ENCODE measurements at places on chromosomes 3 and 15.

- no peak for DNase-seq
Observed at GRCh38 chr3:117003501-117003900, 293.9 kb downstream of the TUSC7 start.

- no peak for DNase-seq
Observed at GRCh38 chr15:65766422-65767263, 25.4 kb downstream of the DENND4A start.

DNA sequence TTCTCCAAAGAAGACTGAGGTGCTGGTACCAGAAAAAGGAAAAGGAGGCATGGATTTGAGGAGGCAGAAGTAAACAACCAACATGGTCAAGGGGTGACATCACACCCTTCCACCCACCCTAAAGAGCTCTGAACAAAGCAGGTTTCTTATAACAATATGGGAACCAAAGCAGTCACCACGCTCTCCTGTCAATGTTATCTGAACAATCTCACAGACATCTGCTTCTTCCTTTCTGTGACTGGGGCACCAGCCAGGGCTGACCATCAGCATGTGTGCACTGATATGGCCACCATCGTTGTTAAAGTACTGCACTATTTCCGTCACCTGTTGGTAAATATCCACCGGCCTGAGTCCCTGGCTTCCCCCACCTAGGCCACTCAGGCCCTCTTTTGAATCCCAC, 252.9 kb downstream of the SHQ1 start:
- no peak for DNase-seq

GRCh38 chr3:76310667-76311066, 525.3 kb upstream of the ZNF717 start:
- no peak for DNase-seq

DNA sequence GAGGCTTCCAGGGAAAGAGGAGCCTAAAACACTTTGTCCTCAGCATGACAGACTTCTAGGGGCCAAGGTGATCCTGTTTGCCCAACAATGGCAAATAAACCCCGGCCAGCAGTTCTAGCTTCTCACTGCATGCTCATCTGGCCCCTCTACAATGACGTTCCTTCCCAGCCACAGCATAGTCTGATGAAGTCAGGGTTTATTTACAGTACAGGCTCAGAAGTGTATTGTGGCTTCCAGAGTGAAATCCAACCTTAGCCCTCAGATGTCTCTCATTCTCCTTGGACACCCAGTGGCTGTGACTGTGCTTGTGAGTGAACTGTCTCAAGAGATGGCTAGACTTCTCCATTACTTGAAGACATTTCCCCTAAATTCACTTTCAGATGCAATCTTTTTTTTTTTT, 40.8 kb downstream of the BFSP2 start:
- DNase-seq: no peak

GRCh38 chr15:71669688-71670087, 140.7 kb upstream of the NR2E3 start:
- no peak for DNase-seq

DNA sequence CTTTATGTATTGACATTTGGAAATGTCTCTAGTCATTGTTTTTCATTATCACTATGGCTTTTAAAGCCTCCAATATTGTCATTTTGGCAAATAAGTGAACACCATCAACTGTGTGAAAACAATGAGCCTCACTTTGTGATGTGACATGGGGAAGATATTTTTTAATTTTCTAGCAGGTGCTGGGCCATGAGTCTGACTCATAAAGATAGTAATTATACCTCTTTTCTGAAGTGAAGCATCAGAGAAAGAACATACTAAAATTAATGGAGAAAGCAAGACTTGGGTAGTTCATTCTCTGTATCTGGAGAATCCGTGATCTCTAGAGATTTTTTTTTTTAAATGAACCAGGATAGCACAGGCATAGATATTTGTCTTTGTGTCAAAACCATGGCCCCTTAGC, 100.8 kb downstream of the CCNL1 start:
- DNase-seq: no peak

DNA sequence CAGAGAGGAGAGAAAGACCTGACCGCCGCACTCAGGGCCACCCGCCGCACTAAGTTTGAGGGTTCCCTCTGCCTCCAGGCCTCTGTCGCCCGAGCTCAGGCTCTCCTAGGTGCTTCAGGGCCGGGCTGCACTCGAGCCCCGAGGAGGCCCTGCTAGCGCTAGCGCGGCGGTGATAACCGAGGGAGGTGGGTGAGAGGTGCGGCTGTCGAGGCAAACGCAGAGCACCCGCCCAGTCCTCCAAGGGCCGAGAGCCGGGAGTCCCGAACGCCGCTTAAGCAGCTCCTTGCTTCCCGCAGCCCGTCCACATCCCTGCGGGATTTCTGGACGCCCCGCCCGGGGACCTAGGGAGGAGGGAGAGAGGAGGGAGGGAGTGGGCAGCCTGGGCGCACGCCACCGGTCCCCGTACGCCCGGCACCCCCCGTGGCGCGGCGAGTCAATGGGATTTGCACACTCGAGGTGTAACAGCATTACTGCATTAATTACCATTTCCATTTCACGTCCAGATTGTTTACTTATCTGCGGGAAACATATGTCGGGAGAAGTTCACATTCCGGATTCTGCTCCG, 6.8 kb downstream of the SOX14 start:
- no peak for DNase-seq

GRCh38 chr3:172259111-172259541, 189.1 kb downstream of the GHSR start:
- no peak for DNase-seq

DNA sequence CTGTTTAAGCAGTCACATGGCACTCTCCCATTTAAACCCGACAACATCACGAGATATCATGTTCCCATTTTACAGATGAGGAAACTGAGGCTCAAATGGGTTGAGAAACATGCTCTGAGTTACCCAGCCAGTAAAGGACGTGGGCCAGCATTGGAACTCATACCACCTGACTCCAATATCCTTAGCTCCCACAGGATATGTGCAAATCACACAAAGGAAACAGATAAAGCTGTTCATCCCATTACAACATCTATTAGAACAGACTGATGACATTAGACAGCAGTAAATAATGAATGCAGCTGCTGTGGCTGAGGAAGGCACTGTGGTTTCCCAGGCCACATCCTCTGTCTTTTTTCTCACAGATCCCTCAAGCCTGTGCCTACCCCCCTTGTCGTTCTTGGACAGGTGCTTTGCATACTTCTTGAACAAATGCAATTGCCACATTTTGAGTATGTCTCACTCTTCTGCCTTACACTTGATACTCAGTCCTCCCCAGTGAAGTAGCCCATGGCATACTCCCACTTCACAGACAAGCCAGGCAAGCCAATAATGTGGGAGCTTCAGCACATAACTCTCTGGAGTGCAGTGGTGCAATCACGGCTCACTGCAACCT, 17.7 kb downstream of the FRMD4B start:
- no peak for DNase-seq

GRCh38 chr3:49124991-49125670, 4.5 kb upstream of the USP19 start:
- no peak for DNase-seq

- DNase-seq: no peak
Observed at GRCh38 chr3:133610031-133610430, 36.5 kb downstream of the CDV3 start.

DNA sequence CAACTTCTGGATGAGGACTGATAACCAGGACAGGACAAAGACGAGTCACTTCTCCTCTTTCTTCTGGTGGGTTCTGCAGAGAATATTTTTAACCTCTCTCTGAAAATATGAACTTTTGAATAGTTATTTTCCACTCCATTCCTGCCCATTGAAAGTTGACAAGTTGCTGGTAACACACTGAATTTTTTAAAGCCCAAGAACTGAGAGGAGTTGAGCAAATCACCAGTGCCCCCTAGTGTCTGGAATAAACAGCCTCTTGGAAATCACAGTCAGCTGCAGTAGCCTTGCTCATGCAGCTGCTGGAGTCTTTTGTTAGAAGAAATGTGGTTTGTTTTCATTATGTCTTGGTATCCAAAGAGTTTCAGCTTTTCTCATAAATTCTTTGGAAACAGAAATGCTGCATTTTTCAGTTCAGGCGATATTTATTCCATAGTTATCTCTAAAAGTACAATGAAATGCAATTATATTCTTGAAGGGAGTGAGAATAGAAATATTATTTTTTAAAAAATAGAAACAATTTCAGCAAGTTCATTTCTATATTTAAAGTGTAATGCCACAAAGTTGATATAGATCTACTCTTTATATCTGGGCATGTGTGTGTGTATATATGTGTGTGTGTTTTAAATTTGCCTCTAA, 741.0 kb upstream of the CBLB start:
- DNase-seq: peak; percentile 14

GRCh38 chr3:188082450-188082849, 71.5 kb upstream of the LPP start:
- DNase-seq: no peak

- DNase-seq: no peak
Observed at GRCh38 chr15:99253381-99254090, 2.3 kb downstream of the LRRC28 start.

GRCh38 chr3:10672422-10672821, 143.6 kb upstream of the SLC6A11 start:
- DNase-seq: no peak

DNA sequence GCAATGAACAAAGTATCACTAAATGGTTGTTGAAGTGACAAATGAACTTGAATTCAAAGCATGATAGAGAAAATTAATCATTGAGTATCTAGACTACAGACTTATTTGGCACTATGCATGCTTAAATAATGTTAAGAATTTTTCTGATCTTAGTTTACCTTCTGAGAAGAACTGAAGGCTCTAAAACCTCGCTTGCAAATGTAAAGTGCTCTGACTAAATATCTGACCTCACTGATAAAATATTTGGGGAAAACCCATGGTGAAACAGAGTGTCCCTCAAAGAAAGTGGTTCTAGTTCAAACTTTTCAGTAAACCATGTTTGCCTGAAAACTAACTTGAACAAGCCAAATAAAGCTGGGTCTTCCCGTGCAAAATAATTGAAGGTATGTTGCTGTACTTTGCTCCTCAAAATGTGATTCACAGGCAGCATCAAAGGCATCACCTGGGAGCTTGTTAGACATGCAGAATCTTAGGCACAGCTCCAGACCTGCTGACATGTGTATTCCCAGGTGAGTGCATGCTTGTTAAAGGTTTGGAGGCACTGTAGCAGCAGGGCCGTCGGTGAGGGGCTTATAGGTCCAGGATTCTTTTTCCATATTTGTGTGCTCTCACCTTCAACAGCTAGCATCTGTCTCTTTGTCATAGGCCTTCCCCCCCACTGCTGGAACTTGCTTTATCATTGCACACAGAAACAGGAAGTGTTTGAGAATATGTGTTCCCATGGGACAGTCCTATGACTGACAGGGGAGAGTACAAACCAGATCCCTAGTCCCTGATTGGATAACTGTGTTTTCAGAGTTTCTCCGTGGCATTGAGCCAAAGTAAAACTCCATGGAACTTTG, 524.2 kb upstream of the LMCD1 start:
- DNase-seq: no peak

DNA sequence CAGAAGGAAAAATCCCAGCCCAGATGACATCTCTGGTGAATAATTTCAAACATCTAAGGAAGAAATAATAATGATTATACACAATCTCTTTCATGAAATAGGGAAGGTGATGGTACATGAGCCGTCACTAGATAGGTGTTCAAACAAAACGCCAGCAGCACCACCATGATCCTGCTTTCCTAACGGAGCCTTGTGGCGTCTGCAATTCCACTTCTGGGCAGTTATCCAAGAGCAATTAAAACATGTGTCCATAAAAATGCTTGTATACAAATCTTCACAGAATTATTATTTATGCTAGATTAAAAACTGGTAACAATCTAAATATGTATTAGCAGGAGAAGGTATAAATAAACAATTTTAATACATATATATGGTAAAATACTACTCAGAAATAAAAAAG, 33.7 kb downstream of the RTP4 start:
- no peak for DNase-seq

DNA sequence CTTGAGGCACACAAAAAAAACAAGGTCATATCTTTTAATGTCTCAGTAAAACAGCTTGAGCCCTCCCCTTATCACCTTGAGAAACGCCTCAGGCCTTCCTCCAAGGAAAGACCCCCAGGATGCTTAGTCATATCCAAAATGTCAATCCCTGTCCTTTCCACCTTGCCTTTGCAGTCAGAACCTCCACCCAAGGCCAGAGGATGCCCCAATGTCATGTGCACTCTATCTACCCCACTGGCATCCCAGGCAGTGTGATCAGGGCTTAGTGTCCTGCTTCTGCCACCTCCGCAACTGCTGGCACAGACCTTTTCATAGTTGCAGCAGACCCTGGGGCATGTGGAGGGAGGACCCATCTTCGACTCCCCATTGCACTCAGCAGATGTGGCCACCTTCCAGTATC, 268.0 kb upstream of the LRRFIP2 start:
- no peak for DNase-seq

GRCh38 chr3:73597476-73597875, 27.3 kb downstream of the PDZRN3 start:
- no peak for DNase-seq

DNA sequence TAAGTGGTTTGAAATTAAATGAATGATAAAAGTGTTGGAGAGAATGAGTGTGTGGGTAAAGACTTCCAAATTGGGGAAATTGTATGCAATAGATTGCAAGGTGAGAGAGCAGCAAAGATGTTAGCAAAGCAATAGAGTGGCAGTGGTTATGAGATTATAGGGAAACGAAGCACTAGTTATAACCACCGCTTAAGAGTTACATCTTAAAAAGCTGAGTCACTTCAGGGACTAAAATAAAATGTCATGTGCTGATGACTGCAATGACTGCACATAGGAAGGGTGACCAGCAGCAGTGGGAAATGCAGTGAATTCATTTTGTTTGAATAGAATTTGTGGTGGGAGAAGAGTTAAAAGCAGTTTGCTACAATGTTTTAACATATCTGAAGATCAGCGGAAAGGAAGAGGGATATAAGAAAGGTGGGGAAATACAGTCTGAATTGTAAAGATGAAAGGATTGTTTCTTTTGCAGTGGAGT, 127.3 kb downstream of the RAP2B start:
- DNase-seq: no peak

DNA sequence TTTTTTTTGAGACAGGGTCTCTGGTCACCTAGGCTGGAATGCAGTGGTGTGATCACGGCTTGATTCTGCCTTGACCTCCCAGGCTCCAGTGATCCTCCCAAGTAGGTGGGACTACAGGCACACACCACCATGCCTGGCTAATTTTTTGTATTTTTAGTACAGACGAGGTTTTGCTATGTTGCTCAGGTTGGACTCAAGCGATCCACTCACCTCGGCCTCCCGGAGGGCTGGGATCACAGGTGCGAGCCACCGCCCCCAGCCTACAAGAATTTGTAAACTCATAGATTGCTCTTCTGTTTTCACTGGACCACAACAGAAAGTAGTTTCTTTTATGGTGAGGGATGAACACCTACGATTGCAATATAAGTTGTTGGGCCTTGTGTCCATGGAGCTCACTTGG, 7.4 kb downstream of the IGF1R start:
- DNase-seq: no peak

- no peak for DNase-seq
Observed at GRCh38 chr3:18238332-18238731, 186.8 kb downstream of the SATB1 start.

- DNase-seq: no peak
Observed at GRCh38 chr3:151146731-151147091, 56.3 kb downstream of the GPR171 start.

- DNase-seq: no peak
Observed at GRCh38 chr3:43855674-43856299, 165.0 kb downstream of the ABHD5 start.
